ENCODE measurements at places on chromosomes 6 and 20.

- no peak for DNase-seq
These were observed 524.8 kb upstream of the ID4 start for GRCh38 chr6:19312241-19312978.

- no peak for DNase-seq
These were observed 21.1 kb upstream of the EDN1 start for GRCh38 chr6:12269110-12269509.

- DNase-seq: no peak
These were observed 48.6 kb downstream of the FIG4 start for GRCh38 chr6:109739686-109740085.

GRCh38 chr6:35052694-35053565 is 88.2 kb downstream of the TCP11 start:
- DNase-seq: no peak

- DNase-seq: no peak
These were observed 742.8 kb downstream of the MAFB start for GRCh38 chr20:39946053-39946810.

- DNase-seq: no peak
These were observed 99.7 kb downstream of the FAM50B start for GRCh38 chr6:3948866-3949265.

DNA sequence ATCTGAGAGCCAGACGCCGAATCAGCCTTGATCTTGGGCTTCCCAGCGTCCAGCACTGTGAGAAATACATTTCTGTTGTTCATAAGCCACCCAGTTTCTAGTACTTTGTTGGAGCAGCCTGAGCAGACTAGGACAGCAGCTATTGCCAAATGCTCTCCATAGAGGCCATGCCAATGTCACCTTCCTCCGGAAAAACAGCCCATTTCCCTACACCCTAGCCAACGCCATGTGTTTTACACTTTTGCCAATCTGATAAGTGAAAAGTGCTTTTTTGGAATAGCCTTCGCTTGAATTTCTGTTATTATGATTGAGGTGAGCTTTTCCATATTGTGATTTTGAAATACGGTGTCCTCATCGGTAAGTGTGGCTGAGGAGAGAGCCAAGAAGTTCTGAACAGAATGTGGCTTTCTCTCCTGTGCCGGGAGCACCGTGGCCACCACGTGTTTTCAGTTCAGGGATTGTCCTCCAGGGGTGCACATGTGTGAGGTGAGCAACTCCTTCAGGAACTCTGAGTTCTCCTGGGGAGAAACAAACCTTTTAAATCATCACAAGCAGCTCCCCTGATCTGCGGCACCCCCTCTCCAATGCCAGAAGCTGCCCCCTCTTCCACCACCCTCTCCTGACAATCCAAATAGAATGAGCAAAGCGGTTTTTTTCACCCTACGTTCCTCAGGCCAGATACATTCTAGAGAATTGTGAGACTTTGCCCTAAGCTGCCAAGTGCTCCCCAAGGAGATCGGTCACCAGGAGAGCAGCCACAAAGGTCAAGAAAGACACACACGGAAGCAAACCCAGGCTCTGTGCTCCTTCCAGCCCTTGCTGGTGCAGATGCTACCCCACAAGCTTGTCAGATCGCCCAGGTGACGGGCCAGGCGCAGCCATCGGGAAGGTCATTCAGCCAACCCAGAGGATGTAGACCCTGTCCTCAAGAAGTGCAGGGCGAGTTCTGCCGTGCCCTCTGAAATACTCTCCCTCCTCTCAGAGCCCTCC is 36.0 kb downstream of the TAF8 start:
- no peak for DNase-seq

GRCh38 chr6:141562186-141562811 is 570.4 kb upstream of the GJE1 start:
- peak; percentile 32 for DNase-seq

DNA sequence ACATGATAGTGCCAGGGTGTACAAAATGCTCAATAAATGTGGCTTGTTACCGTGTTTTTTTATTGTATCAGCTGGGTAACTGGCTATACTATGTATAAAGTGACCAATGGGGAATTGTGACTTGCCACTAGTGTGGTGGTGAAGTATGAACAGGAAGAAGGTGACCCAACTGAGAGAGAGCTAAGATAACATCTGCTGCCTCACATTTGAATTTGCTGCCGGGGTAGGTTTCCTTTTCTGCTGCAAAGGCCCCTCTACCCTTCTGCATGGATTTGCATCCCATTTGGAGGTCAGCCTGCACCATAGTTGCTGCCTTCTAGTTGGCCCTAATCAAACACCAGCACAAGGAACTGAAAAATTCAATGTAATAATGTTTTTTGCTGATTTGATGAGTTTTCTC is 24.1 kb downstream of the IL17A start:
- DNase-seq: no peak

GRCh38 chr6:147077251-147077650 is 127.0 kb upstream of the STXBP5 start:
- DNase-seq: no peak

GRCh38 chr6:13117570-13117969 is 210.8 kb downstream of the TBC1D7 start:
- DNase-seq: no peak

GRCh38 chr20:8020314-8021079 is 936 bp upstream of the TMX4 start:
- no peak for DNase-seq

DNA sequence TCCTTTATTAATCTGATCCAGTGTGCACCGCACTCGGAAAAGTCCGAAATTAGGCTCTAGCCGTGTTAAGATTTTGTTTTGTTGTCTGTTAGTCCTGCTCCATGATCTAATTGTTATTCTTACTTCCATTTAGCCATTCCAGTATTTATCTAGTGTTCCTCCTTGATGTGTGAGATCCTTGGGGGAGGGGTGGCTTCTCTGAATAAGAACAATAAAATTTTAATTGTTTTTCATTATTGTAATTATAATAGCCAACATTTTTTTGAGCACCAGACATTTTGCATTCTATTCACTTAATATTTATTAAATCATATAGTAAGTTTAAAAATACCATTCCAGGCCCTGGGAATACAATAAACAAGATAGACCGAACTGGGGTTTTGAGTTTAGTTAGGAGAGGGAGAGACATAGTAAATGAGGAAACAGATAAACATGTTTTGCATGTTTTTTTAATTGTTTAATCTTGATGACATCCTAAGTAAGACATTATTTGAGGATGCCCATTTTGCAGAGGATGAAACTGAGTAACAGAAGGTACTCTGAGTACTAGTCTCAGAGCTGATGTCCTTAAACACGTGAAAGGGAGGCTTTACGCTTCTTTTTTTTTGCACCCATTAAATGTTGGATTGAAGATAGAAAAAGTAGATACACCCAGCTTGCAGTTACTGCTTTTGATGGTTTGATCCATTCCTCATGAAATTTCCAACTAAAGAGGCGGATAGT is 1.2 kb downstream of the CBFA2T2 start:
- no peak for DNase-seq

- peak; percentile 64 for DNase-seq
These were observed at the start of gene COL9A3 for GRCh38 chr20:62816884-62817873. COL9A3 (plus strand) TSS chr20:62817050; CDS start chr20:62817065, 15 bp downstream.

DNA sequence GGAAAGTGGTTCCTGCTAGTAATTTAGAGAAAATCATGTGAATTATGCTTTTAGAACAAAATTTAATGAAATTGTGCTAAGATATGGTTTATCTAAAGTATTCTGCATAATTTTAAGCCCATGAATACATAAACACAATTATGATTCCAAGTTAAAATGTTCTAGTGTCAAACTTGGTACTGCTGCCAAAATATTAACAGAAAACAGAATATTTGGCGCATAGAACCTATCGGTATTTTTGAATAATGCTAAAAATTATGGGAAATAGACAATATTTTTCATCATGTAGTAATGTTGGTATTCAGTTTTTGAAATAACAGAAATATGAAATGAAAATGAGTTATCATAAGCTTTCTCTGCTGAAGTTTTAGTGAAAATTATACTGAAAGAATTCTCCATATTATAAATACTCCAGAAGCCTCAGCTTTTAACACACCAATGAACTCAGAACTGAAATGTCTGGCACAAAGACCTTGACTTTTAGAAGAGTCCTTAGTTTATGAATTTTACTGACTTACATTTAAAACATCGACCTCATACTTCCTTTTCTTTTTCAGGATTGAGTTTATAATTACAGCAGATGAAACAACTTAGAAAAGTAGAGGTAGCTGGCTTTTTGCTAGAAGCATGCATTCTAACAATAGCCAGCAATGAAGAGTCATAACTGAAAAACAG is 1192.3 kb upstream of the GJE1 start:
- no peak for DNase-seq

Data from Caco-2 (cell line).